ENCODE measurements at places on chromosomes 16 and 17.
A peak's percentile ranks its signal among the peaks of the same experiment; 100 is the strongest.

DNA sequence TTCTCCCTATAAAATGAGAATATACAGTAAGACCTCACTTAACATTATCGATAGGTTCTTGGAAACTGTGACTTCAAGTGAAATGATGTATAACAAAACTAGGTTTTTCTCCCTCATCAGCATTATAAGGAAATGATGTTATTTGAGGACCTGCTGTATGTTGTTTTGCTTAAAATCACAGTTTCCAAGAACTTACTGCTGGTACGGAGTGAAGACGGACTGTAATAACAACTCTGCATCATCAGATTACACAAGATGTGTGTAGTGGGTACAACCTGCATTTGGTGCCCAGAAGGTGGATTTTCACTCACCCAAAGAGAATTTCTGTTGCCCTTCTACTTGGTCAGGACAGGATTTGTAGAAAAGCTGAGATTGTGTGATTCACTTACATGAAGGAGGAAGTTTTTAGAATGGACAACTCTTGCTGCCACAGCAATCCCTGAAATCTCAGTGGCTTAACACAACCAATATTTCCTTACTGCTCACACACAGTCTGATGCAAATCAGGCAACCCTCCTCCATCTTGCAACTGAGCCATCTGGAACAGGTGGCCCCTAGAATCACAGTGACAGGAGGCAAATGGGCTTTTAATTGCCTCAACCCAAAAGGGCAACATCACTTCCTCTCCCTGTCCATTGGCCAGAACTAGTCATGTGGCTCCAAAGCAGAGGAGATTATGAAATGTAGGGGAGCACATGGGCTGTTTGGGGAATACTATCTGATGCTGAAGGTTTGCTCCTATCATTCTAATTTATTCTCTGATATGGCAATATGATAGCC lies 67.6 kb upstream of the CACNG5 start:
- DNase-seq, result no peak

DNA sequence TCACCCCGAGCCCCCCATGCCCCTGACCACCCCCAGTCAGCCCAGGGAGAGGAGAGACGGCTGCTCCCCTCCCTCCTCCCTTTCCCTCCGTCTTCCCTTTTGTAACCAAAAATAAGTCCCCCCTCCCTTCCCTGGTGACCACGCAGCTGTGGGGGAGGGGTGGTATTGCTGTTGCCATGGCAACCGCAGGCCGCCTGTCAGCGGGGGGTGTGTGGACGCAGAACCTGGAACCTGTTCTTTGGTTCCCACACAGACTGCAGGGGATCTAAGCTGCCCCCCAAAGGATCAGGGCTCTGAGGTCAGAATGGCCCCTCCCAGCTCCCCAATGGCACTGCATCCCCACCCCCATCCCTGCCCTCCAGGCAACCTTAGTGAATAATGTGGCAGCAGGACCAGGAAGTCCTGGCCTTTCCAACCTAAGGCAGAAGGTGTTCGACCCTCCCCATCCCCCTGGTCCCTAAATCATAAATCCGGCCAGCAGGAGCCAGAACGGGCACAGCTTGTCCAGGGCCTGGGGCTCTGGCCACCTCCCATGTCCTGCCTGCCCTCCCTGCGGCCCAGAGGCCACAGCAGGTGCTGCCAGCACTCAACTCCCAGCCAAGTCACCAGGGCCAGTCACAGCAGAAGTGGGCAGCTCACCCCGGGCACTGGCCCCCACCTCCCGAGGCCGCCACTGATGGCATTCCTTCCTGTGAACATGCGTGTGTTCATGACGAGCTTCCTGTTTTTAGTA lies 12.0 kb downstream of the CA4 start:
- DNase-seq, result no peak

- DNase-seq, result no peak
Observed at GRCh38 chr17:28810437-28810836, 32.2 kb downstream of the FAM222B start.

DNA sequence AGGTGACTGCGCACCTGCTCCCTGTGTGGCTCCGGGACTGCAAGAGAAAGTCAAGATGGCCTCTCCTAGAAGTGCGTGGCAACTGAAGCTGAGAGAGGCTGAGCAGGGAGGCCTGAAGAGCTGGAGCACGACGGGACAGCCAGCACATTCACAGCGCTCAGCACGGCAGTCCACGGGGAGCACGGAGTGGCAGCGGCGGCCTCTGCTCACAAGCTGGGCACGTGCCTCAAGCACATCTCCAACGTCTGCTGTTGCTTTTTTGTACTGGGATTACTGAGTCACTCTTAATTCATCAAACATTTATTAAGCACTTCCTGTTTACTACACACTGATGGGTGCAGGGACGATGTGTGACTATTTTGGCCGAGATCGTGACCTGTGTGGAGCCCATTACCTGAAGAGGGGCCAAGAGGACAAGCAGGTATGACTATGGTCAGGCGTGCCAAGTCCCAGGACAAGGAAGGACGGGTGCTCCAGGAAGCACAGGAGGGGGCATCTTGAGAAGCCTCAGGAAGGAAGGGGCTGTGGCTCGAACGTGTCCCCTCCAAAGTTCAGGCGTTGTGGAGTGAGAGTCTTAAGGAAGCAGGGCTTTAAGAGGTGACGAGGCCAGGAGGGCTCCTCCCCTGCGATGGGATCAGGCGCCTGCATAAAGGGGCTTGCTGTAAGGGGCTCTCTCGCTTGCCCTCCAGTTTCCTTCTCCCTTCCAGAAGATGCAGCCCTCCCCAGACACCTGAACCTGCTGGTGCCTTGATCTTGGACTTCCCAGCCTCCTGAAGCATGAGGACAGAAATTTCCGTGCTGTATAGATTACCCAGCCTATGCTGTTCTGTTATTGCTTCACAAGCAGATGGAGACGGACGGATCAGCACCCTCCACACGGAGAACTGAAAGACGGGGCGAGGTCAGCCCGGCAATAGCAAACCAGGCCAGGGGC lies 105.8 kb downstream of the ADCY9 start:
- DNase-seq, result no peak

DNA sequence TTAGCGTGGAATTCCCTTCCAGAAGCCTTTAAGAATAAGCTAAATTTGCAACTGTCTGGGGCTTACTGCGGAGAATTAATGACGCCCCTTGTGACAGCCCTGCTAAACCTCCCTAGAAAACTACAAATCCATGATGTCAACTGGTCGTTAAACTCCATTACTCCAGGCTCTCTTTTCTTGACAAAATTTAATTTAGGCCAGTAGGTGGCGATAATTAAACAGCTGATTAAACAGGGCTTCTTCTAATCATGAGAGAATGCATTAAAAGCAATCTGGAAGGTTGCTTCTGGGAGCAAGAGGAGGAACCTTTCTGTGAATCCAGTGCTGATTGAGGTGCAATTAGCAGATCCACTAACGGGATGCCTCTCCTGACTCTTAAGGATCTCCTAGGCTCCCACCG lies 8.1 kb upstream of the NLRP1 start:
- DNase-seq, result peak; percentile 73

GRCh38 chr16:11985250-11985649 lies 8.7 kb downstream of the SNX29 start:
- no peak for DNase-seq

- no peak for DNase-seq
Observed at GRCh38 chr17:65495122-65496055, 66.1 kb downstream of the AXIN2 start.

DNA sequence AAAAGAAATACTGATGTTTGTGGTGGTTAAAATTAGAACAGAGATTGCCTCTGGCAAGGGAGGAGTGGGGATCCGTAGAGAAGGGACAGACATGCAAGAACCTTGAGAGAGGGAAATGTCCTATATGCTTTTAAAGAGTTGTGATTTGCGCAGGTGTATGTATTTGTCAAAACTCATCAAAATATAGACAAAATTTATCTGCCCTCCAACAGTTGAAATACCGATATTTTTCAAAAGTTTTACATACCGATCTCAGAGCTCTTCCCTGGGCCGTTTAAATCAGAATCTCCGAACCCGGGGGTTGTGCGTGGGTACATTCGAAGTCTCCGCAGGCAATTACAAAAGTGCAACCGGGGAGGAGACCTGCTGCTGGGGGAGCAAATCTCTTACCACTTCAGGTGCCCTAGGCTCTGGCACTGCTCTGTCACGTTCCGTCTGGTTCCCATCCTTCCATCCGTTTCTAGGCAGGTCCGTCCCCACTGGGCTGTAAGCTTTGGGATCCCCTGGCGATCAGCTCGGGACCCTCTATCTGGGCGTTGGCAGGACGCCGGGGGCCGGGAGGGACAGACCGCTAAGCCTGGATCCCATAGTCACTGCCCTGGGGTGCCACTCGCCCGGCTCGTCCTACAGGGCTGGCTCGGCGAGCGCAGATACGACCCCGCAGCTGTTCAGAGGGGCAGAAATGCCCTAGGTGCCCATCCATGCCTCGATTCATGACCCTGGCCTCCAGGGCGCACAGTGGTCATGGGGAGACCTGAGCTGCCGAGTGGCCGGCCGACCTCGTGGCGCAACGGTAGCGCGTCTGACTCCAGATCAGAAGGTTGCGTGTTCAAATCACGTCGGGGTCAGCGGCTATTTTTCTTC lies 4.2 kb downstream of the BORCS6 start:
- peak; percentile 83 for DNase-seq

DNA sequence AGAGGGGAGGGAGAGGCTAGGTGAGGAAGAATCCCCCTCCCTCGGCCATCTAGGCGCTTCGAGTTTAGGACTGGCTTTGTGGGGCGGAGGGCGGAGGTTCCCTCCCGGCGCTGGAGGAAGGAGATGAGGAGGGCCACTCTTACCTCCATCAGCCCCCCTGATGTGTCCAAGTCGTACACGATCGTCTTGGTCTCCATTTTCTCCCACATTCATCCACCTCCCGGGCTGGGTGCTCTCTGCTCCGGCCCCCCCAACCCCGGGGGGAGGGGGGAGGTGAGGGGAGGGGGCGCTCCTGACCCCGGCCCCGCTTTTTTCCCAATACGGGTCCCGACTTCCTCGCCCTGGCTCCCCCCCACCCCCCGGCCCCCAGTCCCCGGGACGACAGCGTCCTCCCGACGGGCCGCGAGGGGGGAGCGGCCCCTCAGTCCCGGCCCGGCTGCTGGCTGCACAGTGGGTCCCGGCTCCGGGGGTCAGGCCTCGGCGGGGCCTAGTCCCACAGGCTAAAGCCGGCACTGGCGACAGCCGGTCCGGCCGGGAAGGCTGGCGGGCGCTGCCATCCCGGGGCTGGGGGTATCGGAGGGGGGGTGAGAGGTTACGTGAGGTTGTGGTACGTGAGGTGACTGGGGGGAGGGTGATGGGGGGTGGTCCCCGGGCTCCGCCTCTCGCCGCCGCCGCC lies 428 bp downstream of the PHF12 start:
- no peak for DNase-seq

- DNase-seq, result no peak
Observed at GRCh38 chr16:23865853-23866252, 30.1 kb downstream of the PRKCB start.

GRCh38 chr16:67246756-67247191 lies 507 bp downstream of the FHOD1 start:
- peak; percentile 41 for DNase-seq

GRCh38 chr17:38925263-38925995 lies at the start of gene LASP1NB:
LASP1NB (plus strand) TSS chr17:38925614.
- no peak for DNase-seq

- peak; percentile 71 for DNase-seq
Observed at GRCh38 chr17:78019367-78019975, 61.0 kb downstream of the TNRC6C start.

- DNase-seq, result no peak
Observed at GRCh38 chr16:84782846-84783245, 36.9 kb upstream of the CRISPLD2 start.

- peak; percentile 81 for DNase-seq
Observed at GRCh38 chr17:63699638-63700527, at the start of gene LIMD2. LIMD2 (minus strand) TSS chr17:63700125; CDS start chr17:63699298, 827 bp downstream.

DNA sequence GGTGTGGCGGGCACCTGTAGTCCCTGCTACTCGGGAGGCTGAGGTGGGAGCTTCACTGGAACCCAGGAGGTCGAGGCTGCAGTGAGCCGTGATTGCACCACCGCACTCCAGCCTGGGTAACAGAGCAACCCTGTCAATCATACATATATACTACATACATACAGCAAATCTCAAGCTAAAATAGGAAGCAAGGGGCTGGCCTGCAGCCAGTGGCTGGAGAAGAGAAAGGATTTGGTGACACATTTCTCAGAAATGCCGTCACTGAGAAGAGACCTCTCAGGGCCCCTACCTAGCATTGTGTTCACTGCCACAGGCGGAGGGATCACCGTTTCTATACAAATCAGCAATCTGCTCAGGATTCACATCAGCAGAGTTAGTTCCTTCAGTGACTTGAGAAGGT lies 16.9 kb downstream of the NARF start:
- no peak for DNase-seq

GRCh38 chr17:63452962-63453551 lies 7.0 kb upstream of the CYB561 start:
- no peak for DNase-seq

DNA sequence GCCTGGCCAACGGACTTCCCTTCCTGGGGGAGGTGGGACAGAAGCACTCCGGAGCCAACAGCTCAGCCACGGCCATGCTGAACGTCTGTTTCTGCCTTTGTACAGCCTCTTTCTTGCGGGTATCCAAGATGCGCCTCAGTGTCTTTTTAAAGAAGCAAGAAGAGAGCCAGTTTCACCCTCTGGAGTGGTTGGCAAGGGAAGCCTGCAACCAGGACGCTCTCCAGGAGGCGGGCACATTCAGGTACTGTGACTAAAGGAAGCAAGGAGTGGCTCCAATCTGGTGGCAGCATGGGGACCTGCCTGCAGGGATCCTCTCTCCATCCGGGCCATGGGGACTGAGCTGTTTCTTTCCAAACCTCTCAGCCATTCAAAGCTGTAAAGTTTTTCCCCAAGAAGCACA lies 60.6 kb upstream of the ENDOV start:
- DNase-seq, result no peak

DNA sequence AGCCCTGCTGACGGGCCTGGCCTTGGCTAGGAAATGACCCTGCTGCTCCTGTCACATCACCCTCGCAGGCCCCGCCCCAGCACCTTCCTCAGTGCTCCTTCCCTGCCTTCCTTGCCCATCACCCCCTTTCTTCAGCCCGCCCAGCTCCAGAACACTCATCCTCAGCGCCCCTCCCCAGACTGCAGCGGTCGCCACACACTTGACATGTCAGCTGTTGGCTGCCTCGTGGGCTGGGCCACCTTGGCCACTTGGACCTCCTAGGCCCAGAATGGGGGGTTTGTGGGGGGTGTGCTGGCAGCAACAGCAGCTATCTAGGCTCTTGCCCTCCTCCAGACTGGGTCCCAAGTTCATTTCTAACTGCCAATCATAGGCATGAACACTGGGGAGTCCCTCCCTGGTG lies 10.6 kb downstream of the ELMO3 start:
- DNase-seq, result no peak

DNA sequence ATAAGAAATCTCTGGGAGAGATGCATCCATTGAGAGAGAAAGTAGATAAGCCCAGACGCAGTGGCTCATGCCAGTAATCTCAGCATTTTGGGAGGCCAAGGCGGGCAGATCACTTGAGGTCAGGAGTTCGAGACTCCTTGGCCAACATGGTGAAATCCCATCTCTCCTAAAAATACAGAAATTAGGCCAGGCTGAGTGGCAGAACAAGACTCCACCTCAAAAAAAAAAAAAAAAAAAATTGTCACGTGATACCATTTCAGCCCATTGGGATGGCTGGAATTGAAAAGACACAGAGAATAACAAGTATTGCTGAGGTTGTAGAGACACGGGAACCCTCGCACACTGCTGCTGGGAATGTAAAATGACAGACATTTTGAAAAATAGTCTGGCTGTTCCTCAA lies 2.9 kb upstream of the IL32 start:
- no peak for DNase-seq

All from hematopoietic multipotent progenitor cell treated with erythropoietin and hydrocortisone succinate and interleukin-3 and kit ligand, for 6 days (in vitro differentiated cells).